A549 treated with CpdA at 1 μM for 4 hours (cell line): ENCODE measurements at places on chromosomes 2 and 18. TPM values are rescaled to one million over a fixed set of nuclear protein-coding genes. Genes with fewer than 3 reads are reported as not detected.

The APOB gene
- 0.29 TPM in 1 of 5 replicates, not detected in the others for total RNA-seq

The SLC9A4 gene
- not detected in 5 replicates for total RNA-seq

The CXCR1 gene
- total RNA-seq, result not detected in 5 replicates

The MAP3K19 gene
- total RNA-seq, result not detected in 5 replicates

The MYOM1 gene
- total RNA-seq, result 0.11 to 0.26 TPM (median 0.16 TPM) in 5 replicates

The SPP2 gene
- not detected in 5 replicates for total RNA-seq

The AGXT gene
- 0.05 TPM in 1 of 5 replicates, not detected in the others for total RNA-seq

The MDH1B gene
- 1.6 to 3.3 TPM (median 1.8 TPM) in 5 replicates for total RNA-seq

The ABI2 gene
- total RNA-seq, result 48.3 to 66.2 TPM (median 61.7 TPM) in 5 replicates

The EFHD1 gene
- total RNA-seq, result 1.6 to 2.4 TPM (median 2.3 TPM) in 5 replicates

The NEDD4L gene
- total RNA-seq, result 27.6 to 34.1 TPM (median 31.4 TPM) in 5 replicates

The TGOLN2 gene
- total RNA-seq, result 85.4 to 109 TPM (median 99.5 TPM) in 5 replicates

The CCDC141 gene
- total RNA-seq, result not detected in 5 replicates

The PTH2R gene
- not detected in 5 replicates for total RNA-seq

The PJVK gene
- 1.2 to 1.9 TPM (median 1.7 TPM) in 5 replicates for total RNA-seq

The FSIP2 gene
- total RNA-seq, result not detected in 5 replicates

The ESCO1 gene
- 7.9 to 12.5 TPM (median 9.0 TPM) in 5 replicates for total RNA-seq

The SLC14A1 gene
- 0.05 to 0.26 TPM (median 0.13 TPM) in 3 of 5 replicates, not detected in the others for total RNA-seq

The TCF23 gene
- not detected in 5 replicates for total RNA-seq

The ASB18 gene
- not detected in 5 replicates for total RNA-seq

The MYO1B gene
- 69.5 to 91.3 TPM (median 72.4 TPM) in 5 replicates for total RNA-seq
